Activated T-helper 1 cell treated with Interleukin-2 at 50 U/mL for 16 hours (primary cell): ENCODE measurements at places on chromosomes 3 and 15.

- DNase-seq: no peak
Observed at GRCh38 chr3:114435386-114436115, 141.7 kb downstream of the TIGIT start.

DNA sequence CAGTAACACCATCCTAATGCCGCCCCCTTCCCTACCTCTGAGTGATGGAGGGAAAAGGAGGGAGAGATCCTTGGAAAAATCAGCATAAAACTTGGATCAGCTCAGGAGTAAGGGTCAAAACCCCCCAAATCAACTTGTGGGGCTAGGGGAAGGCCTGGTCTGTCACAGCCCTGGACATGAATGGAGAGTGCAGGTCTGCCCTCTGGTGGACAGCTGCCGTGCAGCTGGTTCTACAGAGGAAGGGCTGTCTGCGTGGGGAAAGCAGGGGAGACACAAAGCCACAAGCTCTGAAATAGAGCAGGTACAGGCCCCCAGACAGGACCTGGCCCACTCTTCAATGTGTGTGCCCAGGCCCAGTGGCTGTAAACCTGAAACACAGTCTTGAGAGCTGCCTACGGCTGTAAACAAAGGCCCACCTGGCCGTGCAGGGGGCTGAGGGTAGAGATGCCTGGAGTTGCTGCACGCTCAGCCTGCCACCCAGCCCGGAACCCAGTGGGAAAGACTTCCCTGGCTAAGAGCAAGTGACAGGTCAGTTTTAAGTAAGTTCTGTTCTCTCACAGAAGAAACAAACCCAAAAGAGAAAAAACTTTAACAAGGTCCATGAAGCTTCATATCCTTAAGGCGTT lies 16.4 kb downstream of the CLK3 start:
- no peak for DNase-seq

DNA sequence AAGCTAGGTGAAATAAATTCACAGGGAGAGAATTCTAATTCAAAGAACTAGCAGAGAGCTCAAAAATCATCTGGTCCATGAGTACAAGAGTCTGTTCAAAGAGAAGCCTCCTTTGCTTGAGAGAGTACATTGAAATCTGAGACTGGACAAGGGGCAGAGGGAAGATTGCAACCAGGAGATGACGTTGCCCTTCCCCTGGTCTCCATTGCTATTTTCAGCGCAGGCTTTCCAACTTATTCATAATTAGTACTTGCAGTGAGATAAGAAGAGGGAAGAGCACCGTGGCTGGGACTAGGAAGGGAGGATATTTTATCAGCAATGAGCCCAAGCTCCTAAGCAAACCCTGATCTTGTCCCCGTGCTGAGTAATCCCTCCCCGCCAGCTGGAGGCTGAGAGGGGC lies 251.8 kb upstream of the RORA start:
- no peak for DNase-seq

GRCh38 chr3:62712746-62713145 lies 162.5 kb downstream of the CADPS start:
- DNase-seq: no peak

DNA sequence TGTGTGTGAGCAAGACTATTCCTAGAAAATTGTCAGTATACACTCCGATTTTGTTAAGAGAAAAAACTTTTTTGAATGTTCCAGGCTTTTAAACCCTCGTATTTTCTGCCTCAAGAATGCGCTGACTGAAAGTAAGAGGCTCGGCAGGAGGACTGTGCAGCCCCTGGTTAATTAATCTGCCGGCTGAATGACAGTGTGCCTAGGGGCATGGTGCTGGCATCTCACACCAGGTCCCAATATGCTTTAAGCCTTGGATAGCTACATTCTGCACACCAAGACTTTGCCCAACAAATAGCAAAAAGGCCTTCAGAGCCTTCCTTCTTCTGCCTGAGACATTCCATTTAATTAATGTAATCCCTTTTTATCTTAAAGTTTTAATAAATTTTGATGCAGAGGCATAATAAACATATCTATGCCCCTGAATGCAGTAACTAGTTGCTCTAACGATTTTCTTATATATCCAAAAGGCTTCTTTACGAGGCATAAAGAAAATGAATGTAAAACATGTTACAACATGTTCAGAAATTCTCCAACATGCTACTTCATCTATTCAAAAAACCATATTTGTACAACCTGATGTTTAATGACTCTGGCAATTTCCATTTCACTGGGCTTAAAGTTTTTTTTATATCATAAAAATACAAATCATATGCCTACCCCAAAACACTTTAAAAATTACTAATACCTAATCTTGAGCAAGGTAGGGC lies 37.9 kb downstream of the DPH6 start:
- DNase-seq: no peak
